Naive B cell (primary cell): ENCODE measurements at places on chromosomes 1 and 21.

DNA sequence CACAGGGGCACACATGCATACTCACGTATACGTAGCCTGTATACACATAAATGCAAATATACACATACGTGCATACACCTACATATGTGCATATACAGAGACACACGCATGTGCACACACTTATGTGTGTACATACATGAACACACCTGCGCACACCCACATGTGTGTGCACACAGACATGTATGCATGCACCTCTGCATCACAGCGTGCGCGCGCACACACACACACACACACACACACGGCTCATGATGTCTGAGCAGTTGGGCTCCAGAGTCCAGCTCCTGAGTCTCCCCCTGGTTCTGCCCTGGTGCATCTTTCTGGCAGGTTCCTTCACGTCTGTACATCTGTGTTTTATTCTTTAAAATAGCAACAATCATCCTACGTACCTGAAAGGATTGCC lies 600.5 kb downstream of the NPHP4 start:
- H3K27ac ChIP-seq, result no peak overlapping the region
- peaks cover 11% of the 10 kb centered on the region for H3K27me3 ChIP-seq
- H3K4me1 ChIP-seq, result no peaks in the 10 kb centered on the region

DNA sequence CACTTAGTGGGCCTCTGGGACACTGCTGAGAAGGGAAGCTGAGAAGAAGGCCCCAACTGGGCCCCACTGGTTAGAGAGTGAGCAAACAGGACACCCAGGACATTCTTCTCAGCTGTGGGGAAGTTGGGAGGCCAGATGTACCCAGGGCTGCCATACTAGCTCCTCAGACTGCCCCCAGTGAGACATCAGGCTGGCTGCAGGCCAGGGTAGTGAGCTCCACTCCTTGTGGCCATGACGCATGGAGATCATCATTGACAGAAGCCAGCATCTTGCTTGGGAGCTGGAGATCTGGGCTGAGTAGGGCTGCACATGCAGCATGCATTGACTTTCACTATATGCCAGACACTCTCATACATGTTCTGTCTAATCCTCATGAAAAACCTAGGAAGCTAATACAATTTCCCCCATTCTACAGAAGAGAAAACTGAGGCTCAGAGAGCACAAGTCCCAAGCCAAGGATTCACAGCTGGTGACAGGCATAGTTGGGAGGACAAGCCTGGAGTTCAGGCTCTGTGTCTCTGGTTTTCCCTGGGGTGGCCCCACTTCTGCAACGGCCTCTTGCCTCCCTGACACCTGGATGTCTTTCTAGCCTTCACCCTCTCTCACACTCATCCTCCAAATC lies 24.1 kb upstream of the MYCL start:
- DNase-seq, result no peak
- H3K27ac ChIP-seq, result no peak overlapping the region
- H3K27me3 ChIP-seq, result no peaks in the 10 kb centered on the region

DNA sequence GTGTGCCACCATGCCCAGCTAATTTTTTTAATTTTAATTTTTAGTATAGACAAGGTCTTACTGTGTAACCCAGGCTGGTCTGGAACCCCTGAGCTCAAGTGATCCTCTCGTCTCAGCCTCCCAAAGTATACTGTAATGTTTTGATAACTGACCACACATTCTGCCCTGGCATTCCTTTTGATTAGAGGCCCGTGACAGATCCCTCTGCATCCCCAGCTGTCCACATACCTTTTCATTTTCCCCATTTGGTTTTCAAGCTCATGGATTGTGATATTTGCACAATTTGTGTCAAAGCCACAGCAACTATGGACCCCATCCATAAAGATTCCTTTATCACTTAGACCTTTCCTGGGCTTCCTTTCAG lies 116.8 kb upstream of the ATP1A1 start:
- H3K36me3 ChIP-seq, result no peaks in the 10 kb centered on the region
- H3K4me1 ChIP-seq, result no peaks in the 10 kb centered on the region
- no peak overlapping the region for H3K4me3 ChIP-seq
- DNase-seq, result no peak

- H3K27me3 ChIP-seq, result no peaks in the 10 kb centered on the region
- H3K4me1 ChIP-seq, result no peaks in the 10 kb centered on the region
- DNase-seq, result no peak
- H3K36me3 ChIP-seq, result no peaks in the 10 kb centered on the region
Measured at GRCh38 chr1:61352845-61353435, 270.6 kb downstream of the NFIA start.
